Iris pigment epithelial cell (primary cell): ENCODE measurements at places on chromosomes 3 and 15.

DNA sequence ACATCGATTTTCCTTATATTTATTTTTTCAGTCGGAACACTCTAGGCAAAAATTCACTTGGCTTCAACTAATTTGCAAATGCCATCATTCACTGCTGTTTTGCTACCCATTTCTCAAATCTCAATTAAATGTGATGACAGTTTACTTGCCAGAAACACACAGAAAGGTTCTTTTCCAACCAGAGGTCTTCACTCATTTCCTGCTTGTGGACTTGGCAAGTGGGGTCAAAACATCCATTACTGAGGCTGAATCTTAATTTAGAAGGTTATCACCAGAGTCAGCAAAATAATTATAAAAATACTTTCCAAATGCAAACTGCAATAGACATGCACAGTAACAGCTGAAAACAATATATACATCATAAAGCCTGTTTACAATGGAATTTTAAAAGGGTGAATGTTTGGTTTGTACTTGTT, 625.4 kb upstream of the TBL1XR1 start:
- DNase-seq: no peak

DNA sequence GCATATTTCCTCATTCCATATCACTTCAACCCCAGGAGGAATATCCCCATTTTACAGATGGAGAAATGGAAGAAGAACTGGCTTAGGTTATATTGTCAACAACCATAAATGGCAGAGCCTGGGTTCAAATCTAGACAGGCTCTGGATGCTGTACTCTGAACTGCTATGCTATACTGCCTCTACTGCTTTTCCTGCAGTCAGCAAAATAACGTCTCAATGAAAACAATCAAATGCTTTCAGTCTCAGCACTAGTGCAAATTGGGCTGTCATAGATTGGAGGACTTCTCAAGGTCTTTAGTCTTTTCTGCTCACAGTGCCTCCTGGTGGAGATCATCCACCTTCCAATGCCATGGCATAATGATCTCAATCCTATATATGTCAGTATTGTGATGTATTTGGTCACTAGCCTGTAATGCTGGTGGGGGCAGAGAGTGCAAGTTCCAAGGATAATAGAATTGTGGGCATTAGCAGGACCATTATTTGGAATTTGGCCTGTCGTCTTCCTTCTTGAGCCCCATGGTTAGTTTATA, 285.0 kb downstream of the CLSTN2 start:
- DNase-seq: no peak

GRCh38 chr3:62209101-62209500, 164.2 kb downstream of the FEZF2 start:
- no peak for DNase-seq

GRCh38 chr3:170055209-170055608, 17.4 kb downstream of the GPR160 start:
- DNase-seq: peak; percentile 66

- DNase-seq: no peak
Measured at GRCh38 chr3:118932822-118933558, 101.7 kb downstream of the IGSF11 start.

DNA sequence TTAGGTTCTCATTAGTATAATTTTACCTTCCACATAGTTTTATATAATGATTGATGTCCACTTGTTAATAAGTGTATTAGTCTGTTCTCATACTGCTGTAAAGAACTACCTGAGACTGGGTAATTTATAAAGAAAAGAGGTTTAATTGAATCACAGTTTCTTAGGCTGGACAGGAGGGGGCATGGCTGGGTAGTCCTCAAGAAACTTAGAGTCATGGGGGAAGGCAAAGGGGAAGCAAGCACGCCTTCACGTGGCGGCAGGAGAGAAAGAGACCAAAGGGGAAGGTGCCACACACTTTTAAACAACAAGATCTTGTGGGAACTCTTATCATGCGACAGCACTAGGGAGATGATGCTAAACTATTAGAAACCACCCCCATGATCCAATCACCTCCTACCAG, 19.2 kb downstream of the DZIP3 start:
- no peak for DNase-seq

DNA sequence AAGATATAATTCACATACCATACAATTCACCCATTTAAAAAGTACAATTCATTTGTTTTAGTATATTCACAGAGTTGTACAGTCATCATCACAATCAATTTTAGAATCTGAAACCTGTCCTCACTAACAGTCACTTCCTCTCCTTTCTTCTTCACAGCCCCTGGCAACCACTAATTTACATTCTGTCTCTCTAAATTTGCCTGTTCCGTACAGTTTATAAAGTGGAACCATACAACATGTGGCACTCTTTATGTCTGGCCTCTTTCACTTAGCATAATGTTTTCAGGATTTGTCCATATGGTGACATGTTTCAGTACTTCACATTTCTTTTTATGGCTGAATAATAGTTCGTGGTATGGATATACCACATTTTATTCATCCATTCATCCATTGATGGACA, 22.7 kb downstream of the ERICH6 start:
- DNase-seq: no peak

- no peak for DNase-seq
Measured at GRCh38 chr3:35705904-35706303, 66.6 kb downstream of the ARPP21 start.

- DNase-seq: no peak
Measured at GRCh38 chr3:31476209-31476608, 56.5 kb upstream of the STT3B start.

- no peak for DNase-seq
Measured at GRCh38 chr3:7062714-7063113, 201.8 kb downstream of the GRM7 start.

GRCh38 chr3:135581806-135582205, 383.7 kb upstream of the PPP2R3A start:
- DNase-seq: no peak

- DNase-seq: peak; percentile 24
Measured at GRCh38 chr3:23219117-23219516, 16.0 kb downstream of the UBE2E2 start.
